ENCODE measurements at places on chromosomes 2 and 18. TPM values are rescaled to one million over a fixed set of nuclear protein-coding genes. Genes with fewer than 3 reads are reported as not detected.

The CD8A gene
- 0.25 TPM for polyA plus RNA-seq

The PTH2R gene
- 62.4 TPM for polyA plus RNA-seq

The ESCO1 gene
- polyA plus RNA-seq = 28.7 TPM

The RETSAT gene
- polyA plus RNA-seq = 26.7 TPM

The CRYGD gene
- polyA plus RNA-seq = not detected

The PTPRM gene
- polyA plus RNA-seq = 107 TPM

The IL37 gene
- 0.40 TPM for polyA plus RNA-seq

- no peak for DNase-seq
These were observed 791.9 kb downstream of the TRIB2 start for GRCh38 chr2:13508671-13509070.

- DNase-seq = no peak
These were observed 82.0 kb downstream of the STK39 start for GRCh38 chr2:168165397-168165796.

GRCh38 chr2:239162976-239163687 is 237.7 kb downstream of the HDAC4 start:
- no peak for DNase-seq

DNA sequence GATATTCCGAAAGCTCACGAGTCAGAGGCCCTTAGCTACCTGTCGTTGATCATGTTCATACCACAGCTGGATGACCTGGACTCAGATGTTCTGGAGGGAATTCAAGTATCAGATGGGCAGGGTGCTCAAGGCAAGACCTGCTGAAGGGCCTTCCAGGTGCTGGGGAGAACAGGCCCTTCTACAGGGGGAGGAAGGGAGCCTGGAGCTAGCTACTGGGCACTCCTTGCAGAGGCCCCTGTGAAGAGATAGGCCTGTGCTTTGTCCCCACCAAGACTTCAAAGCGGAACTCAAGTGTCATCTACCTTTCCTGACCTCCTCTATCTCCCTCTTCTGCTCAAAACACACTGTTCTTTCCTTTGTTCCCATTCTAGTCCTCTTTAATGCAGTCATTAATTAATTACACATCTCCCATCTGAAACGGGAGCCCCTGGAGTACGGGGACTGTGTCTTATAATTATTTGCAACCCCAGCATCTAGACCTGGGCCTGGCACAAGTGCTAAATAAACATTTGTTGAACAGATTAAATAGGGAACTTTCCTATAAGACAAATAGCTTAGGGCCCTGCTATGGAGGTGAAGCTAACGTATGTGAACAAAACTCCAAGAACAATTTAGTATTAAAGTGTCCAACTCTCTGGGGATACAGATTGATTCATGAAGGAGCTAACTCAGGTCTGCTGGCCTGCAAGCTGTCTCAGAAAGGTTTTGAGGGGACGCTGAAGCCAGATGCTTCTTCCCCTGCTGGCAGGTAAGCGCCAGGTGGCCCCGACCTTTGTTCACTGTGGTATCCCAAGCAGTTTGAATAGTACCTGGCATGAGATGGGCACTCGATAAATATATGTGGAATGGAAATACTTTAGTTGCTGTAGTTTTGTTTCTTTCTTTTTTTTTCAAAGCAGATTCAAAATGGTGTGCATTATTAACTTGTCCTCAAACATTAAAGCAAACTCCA is 22.0 kb downstream of the RHOB start:
- DNase-seq = no peak

DNA sequence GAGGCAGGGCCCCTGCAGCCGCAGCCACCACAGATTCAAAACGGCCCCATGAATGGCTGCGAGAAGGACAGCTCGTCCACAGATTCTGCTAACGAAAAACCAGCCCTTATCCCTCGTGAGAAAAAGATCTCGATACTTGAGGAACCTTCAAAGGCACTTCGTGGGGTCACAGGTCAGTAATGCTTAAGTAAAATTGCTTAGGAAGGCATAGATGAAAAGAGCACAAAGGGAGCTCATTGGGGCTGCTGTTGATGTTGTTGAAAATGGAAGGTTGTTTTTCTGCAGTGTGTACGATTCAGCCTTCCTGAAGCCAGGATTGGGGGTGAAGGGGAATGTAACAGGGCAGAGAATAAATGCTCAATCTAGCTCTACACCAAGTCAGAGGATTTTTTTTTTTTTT is 90.5 kb downstream of the KCTD18 start:
- DNase-seq = no peak

DNA sequence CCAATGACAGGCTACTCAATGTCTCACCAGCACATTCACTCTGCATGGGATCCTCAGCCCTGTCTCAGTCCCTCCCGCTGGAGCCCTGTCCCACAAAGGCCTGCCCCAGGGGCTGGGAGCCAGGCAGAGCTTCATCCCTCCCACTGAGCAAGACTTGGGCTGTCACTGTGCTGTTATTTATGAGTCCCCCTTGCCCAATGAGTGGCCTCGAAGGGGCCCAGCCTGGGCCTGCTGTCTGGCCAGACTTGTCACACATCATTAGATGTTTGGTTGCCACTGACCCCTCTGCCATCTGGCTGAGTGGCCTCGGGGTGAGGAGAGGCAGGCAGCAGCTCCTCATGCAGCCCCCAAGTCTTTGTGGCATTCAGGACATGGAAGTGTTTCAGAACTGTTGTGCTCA is 330.6 kb upstream of the SKOR2 start:
- peak; percentile 40 for DNase-seq

DNA sequence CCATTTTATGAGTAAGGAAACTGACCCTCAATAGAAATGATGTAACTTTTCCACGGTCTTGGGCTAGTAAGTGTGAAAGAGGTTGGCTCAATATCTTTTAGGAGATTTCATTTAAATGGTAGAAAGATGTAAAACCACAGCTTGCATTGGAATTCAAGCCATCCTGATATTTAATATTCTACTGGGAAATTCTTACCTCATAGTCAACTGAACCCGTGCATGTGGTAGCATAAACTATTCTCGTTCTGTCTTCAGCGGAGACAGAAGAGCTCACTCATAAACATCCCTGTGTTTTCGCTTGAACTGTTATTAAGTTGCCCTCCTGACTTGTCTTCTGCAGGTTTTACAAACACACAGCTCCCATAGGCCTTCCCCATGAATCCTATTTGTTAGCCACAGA is 8.5 kb upstream of the SPATS2L start:
- no peak for DNase-seq

GRCh38 chr2:104969564-104969963 is 68.3 kb upstream of the MRPS9 start:
- DNase-seq = no peak

GRCh38 chr2:230660294-230661060 is 52.2 kb upstream of the CAB39 start:
- no peak for DNase-seq

- DNase-seq = no peak
These were observed 101.8 kb downstream of the COL6A3 start for GRCh38 chr2:237312021-237312755.

DNA sequence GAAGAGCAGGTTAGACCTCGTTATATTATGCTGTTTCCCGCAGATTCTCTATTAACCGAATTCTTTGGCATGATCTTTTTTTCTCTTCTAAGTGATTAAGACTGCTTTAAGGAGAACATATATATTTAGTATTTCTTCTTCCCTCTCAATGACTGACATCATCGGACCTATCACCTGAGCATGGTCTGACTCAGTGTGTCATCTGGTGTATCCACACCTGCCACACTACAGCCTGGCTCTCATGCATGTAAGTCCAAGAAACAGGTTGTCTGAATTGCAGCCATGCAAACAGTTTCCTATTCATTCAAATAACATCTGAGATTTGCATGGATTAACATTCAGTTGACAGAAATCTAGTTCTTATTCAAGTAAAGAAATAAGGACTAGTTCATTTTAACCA is 55.1 kb upstream of the CWC22 start:
- DNase-seq = no peak

- no peak for DNase-seq
These were observed 70.1 kb downstream of the EML4 start for GRCh38 chr2:42239289-42239661.

DNA sequence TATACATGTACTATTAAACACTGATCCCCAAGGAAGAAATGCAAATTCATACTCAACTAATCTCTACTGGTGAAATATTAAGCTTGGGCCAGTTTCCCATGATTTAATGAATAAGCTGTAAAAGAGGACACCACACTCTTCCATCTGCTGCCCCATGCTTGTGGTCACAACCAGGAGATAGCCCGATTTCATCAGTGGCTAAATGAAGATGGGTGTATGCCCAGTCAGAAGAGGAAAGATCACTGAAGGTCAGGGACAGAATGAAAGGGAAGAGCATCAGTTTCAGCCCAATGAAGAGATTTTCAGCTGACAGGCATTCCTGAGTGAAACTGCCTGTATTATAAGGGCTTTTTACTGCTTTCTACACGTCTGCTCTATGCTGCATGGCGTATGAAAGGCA is 103.5 kb downstream of the KCNS3 start:
- DNase-seq = no peak

DNA sequence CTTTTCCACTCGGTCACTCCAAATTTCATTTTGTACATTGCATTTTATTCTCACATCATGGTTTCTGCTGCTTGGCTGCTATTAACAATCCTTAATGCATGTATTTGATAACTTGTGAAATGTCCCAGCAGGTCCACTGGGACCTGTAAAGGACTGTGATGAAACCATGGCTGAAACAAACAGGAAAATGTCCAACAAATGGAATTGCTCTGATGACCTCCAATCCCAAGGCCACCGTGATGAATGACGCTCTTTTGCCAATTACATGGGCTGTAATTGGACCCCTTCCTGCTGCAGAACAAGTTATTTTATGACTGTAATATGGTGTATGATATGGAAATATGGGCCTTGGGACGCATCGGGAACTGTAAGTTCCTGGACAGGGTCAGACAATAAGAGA is 224.2 kb upstream of the CXCR4 start:
- no peak for DNase-seq

DNA sequence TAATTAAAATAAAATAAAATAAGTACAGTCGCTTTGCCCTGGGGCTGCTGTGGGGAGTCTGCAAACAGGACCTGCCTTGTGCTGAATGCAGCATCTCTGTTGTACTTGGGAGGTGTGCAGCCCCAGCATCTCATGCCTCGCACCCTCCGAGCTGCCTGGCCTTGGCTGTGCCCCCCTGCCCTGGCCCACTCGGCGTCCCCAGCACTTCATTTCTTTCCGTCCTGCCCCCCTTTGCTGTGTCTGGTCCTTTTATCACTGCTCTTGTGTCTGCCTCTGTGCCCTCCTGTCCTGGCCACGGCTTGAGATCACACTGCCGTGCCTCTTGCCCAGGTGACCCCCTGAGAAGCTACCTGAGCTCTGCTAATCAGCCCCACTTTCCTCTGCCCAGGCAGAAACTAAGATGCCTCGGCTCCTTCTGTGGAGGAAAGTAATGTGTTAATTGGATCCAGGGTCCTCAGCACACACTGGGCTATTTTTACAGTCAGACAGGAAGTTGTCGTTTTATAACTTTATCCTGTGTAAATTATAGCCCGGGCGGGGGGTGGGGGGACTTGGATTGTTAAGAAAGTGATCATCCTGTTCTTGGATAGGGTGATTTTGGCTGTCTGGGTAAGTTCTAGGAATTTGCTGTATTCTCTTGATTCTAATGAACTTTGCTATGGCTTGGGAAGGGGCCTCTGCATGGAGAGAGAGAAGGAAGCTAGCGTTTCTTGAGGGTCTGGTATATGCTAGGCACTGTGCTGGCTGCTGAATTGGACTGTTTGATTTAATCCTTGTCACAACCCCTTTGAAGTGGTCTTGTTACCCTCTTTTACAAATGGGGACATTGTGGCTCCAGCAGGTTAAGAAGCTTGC is 69.4 kb downstream of the AGAP1 start:
- DNase-seq = no peak

GRCh38 chr2:191679818-191680600 is 2.1 kb downstream of the NABP1 start:
- no peak for DNase-seq

- DNase-seq = no peak
These were observed 276.2 kb downstream of the CELF4 start for GRCh38 chr18:37289423-37289822.

DNA sequence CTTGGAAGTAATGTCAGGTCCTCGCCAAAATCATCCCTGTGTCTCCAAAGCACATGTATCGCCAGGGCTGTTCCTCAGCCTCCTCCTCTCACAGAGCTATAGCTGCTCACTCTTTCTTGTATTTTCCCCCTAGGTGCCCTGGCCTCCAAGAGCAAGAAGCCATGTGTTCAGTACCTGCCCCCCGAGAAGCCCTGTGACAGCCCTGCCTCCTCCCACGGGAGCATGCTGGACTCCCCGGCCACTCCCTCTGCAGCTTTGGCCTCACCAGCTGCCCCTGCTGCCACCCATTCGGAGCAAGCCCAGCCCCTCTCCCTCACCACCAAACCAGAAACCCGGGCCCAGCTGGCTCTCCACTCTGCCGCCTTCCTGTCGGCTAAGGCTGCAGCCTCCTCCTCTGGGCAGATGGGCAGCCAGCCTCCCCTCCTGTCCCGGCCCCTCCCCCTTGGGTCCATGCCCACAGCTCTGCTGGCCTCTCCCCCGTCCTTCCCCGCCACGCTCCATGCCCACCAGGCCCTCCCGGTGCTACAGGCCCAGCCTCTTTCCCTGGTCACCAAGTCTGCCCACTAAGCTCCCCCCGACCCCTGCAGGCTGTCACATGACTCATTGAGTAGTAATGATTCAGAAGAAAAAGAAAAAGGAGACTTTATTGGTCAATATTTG is 18.8 kb downstream of the TGOLN2 start:
- peak; percentile 88 for DNase-seq

DNA sequence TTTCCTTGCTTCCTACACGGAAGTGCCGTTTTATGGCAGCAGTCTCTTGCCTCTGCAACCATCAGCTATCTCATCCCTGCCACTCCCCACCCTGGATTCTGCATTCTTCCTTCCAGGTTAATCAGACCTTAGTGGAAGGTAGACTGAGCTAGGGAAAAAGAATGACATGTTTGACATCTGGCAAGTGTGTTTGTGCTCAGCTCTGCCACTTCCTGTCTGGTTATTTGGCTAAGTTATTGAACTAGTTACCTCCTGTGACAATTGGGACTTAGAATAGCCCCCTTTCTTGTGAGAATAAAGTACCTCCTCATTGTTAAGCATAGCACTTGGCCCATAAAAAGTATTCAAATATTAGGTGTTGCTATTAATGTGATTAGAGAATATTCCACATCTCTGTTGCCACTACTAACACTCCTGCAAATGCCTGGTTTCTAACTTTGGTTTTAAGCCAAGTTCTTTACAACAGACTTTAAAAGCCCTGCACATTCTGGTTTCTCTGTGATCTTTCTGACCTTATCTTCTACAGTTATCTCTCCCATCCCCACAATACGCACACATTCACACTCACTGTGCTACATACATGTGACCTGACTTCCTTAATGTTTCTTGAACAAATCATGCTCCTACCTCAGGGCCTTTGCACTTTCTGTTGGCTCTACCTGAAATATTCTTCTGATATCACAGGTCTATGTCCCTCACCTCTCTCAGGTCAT is 10.8 kb upstream of the MAPRE2 start:
- DNase-seq = no peak

GRCh38 chr18:44937960-44938719 is 257.5 kb downstream of the SETBP1 start:
- no peak for DNase-seq

DNA sequence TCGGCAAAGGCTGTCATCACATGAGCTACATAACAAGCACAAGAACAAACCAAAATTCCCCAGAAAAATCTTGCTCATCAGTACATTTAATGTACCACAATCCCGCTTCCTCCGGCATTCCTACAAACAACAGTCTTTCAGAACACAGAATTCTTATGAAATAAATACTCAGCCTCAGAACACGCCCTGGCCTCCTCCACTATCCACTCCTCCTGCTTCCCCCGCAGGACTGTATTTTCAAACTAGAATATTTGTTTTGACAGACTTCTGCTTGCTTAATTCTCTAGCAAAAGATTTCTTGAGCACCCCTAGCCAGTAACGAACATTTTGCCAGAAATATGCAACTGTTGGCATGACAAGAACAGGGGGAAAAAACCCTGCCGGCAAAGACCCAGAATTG is 131.2 kb downstream of the THADA start:
- no peak for DNase-seq
